Smooth muscle cell of the coronary artery (primary cell): ENCODE measurements at places on chromosomes 16 and 17. TPM values are rescaled to one million over a fixed set of nuclear protein-coding genes. Genes with fewer than 3 reads are reported as not detected.

Gene TBC1D3
- not detected in 2 replicates for total RNA-seq

Gene GRIN2C
- 0.15 and 0.23 TPM in 2 replicates for total RNA-seq

Gene ITGAL
- total RNA-seq = under 0.01 TPM in 1 of 2 replicates, not detected in the other

Gene VASN
- 34.6 and 59.0 TPM in 2 replicates for total RNA-seq

Gene NPIPA5
- total RNA-seq = 1.5 TPM in 1 of 2 replicates, not detected in the other

Gene SMIM22
- not detected in 2 replicates for total RNA-seq

Gene KIF22
- 8.4 and 20.4 TPM in 2 replicates for total RNA-seq

Gene CCNF
- 3.9 and 9.0 TPM in 2 replicates for total RNA-seq

Gene EFNB3
- 0.47 and 1.4 TPM in 2 replicates for total RNA-seq

Gene SPNS2
- 0.23 TPM in 1 of 2 replicates, not detected in the other for total RNA-seq

Gene KRTAP1-5
- total RNA-seq = not detected in 2 replicates

Gene DNAI2
- not detected in 2 replicates for total RNA-seq

Gene TNFRSF13B
- not detected in 2 replicates for total RNA-seq

Gene HP
- total RNA-seq = 0.35 TPM in 1 of 2 replicates, not detected in the other

Gene TBC1D3G
- not detected in 2 replicates for total RNA-seq

Gene ZDHHC1
- total RNA-seq = 2.8 and 4.3 TPM in 2 replicates

Gene UNC13D
- 0.30 and 0.82 TPM in 2 replicates for total RNA-seq

Gene NGFR
- 0.60 and 1.5 TPM in 2 replicates for total RNA-seq
